Sigmoid colon (tissue), 7 donors: ENCODE measurements at places on chromosomes 3 and 15. TPM values are rescaled to one million over a fixed set of nuclear protein-coding genes. Genes with fewer than 3 reads are reported as not detected.

Gene A4GNT
- total RNA-seq: not detected

Gene CLDN18
- total RNA-seq: not detected

Gene XYLB
- 2.3 TPM for total RNA-seq

Gene PHLDB2
- 471 TPM for total RNA-seq

Gene NANOGP8
- 1.2 TPM for total RNA-seq

Gene ANKRD63
- total RNA-seq: not detected

Gene ITIH1
- total RNA-seq: not detected

GRCh38 chr3:134447351-134447750 is 38.4 kb downstream of the ANAPC13 start:
- H3K4me1 ChIP-seq: no peaks in the 10 kb centered on the region
- H3K4me3 ChIP-seq: no peak overlapping the region
- H3K36me3 ChIP-seq: no peaks in the 10 kb centered on the region
- no peak for DNase-seq
- no peaks in the 10 kb centered on the region for H3K27me3 ChIP-seq

DNA sequence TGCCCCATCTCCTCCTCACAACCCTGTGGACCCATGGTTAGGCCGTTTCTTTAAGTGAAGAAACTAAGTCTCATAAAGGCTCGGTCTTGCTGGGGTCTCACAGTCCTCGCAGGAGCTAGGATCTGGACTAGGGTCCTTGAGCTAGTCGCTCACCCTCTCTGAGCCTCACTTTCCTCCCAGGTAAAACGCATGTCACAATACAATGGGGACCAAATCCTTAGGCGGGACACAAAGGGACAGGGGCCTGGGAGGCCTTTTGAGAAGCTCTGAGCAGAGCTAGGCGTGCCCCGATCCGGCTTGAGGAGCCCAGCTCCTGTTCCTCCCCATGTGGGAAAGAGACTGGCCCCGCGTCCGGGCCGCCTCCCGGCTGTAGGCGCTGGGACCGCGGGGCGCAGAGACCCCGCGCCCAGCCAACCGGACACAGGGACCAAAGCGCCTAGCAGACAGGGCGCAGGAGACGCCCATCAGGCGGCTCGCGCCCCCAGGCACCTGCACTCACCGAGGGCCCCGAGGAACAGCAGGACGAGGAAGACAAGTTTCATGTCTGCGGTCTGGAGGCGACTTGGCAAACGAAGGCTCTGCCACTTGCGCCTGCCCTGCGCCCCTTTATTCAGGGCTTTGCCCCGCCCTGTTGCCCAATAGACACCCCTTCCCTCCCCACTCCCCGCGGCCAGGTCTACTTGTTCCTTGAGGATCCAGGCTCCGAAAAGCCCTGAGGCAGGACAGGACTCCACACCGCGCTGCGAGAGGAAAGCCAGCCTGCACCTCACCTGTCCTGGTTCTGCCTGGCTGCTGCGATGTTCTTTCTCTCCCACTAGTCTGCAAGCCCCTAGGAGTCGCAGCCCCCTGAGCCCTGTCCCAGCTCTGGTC is at the start of gene LTF:
Gene LTF, minus strand, starts transcription at position 580 of the 870 bp plus-strand sequence. Its CDS starts 38 bp downstream, at position 542.
- H3K27me3 ChIP-seq: peaks cover 25% of the 10 kb centered on the region
- H3K36me3 ChIP-seq: no peaks in the 10 kb centered on the region
- no peaks in the 10 kb centered on the region for H3K4me1 ChIP-seq
- DNase-seq: no peak

GRCh38 chr15:97783240-97783639 is 177.3 kb upstream of the ARRDC4 start:
- peaks cover 12% of the 10 kb centered on the region for H3K4me1 ChIP-seq
- no peaks in the 10 kb centered on the region for H3K27me3 ChIP-seq
- DNase-seq: no peak
- H3K27ac ChIP-seq: no peak overlapping the region

DNA sequence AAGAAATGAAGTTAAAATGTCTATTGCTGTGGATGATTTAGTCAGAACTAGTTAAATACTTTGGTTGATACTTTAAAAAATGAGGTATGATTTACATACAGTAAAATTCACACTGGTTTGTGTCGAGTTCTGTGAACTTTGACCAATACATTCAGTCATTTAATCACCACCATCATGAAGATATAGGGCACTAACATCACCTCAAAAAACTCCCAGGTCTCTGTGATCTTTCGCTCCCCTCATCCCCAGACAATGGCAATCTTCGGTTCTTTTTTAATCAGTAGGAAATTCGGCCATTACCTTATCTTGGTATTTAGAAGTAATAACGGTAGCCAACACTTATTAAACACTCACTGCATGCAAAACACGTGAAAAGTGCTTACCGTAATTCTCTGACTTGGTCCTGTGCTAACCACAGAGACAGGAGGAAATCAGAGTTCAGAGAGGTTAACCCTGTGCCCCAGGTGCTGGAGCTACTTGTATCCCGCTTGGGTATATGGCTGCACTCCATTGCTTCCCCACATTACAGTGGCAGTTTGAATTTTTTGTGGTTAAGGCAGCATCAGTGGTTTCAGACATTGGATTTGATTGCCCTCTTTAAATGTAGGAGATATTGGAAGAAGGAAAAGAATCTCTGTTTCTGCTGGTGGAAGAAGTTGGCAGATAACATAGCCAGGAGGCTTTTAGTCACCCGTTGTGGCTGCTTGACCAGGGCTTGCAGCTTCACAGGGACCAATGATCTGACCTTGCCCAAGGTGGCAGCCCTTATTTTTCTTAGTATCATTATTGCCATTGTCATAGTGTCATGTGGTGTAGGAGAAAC is 4.2 kb downstream of the PLCL2 start:
- no peaks in the 10 kb centered on the region for H3K27me3 ChIP-seq
- no peak for DNase-seq
- H3K4me1 ChIP-seq: no peaks in the 10 kb centered on the region
- no peaks in the 10 kb centered on the region for H3K36me3 ChIP-seq

GRCh38 chr3:140453750-140454149 is 224.1 kb upstream of the TRIM42 start:
- no peak overlapping the region for H3K27ac ChIP-seq
- no peaks in the 10 kb centered on the region for H3K36me3 ChIP-seq
- H3K27me3 ChIP-seq: no peaks in the 10 kb centered on the region
- H3K4me3 ChIP-seq: no peak overlapping the region
- DNase-seq: no peak
- no peaks in the 10 kb centered on the region for H3K4me1 ChIP-seq

DNA sequence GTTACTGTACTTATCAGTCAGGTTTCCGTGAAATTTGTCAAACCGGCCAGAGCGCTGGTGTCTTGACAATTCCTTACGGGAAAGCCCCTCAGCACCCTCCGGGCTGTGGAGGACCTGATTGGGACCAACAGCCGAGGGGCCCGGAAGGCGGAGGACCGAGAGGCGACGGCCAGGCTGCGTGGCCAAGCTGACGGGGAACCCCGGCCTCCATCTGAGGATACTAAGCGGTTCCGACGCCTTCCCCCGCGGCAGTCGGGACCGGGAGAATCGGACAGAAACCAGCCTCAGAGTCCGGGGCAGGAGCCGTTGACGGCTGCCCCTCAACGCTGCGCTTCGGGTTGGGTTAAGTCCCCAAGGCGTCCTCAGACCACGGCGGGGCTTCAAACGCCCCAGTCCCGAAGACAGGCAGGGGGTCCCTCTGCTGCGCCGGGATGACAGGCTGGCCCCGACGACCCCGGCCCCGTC is 499 bp downstream of the ALDH1A2 start:
- DNase-seq: peak; percentile 60
- peak overlapping the region; percentile 51 for H3K4me3 ChIP-seq
- H3K36me3 ChIP-seq: no peaks in the 10 kb centered on the region
- H3K27me3 ChIP-seq: peaks cover 25% of the 10 kb centered on the region

DNA sequence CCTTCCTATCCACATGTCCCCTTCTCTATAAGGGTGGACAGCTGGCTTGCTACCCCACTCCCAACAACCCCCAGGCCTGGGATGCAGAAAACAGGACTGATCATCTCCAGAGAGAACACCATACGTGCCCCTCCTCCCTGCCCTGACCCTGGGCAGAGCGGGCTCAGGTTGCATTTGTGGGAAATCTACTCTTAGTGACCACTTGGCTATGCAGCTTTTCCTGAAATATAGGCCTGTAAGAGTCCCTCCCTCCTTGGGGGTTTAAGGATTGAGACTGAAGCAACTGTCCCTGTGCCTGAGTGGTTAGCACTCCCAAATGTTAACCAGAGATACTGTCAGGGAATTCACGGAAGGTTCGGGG is 11.7 kb downstream of the SH2D7 start:
- H3K36me3 ChIP-seq: no peaks in the 10 kb centered on the region
- H3K27ac ChIP-seq: no peak overlapping the region
- no peaks in the 10 kb centered on the region for H3K4me1 ChIP-seq
- DNase-seq: peak; percentile 34

DNA sequence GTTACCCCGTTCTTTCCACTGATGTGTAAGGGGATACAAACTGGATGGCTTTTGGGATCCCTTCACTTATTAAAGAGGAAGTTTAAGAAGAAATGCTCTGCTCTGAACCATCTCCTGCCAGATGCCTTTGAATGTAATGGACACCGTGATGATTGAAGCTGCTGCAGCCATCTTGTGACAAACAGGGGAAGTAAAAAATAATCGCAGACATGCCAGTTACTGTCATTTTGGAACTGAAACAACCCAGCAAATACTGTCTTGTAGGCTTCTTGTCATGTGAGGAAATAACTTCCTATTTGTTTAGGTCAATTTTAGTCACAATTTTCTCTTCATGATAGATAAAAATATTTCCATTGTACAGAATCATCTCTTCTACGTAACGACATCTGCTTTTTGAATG is 224.0 kb downstream of the CHL1 start:
- no peaks in the 10 kb centered on the region for H3K27me3 ChIP-seq
- DNase-seq: no peak
- no peak overlapping the region for H3K27ac ChIP-seq
- H3K36me3 ChIP-seq: no peaks in the 10 kb centered on the region
- H3K4me3 ChIP-seq: no peak overlapping the region

GRCh38 chr3:45778761-45779201 is 17.6 kb downstream of the SLC6A20 start:
- no peak overlapping the region for H3K4me3 ChIP-seq
- no peaks in the 10 kb centered on the region for H3K27me3 ChIP-seq
- no peak for DNase-seq
- H3K4me1 ChIP-seq: no peaks in the 10 kb centered on the region
- H3K27ac ChIP-seq: no peak overlapping the region

DNA sequence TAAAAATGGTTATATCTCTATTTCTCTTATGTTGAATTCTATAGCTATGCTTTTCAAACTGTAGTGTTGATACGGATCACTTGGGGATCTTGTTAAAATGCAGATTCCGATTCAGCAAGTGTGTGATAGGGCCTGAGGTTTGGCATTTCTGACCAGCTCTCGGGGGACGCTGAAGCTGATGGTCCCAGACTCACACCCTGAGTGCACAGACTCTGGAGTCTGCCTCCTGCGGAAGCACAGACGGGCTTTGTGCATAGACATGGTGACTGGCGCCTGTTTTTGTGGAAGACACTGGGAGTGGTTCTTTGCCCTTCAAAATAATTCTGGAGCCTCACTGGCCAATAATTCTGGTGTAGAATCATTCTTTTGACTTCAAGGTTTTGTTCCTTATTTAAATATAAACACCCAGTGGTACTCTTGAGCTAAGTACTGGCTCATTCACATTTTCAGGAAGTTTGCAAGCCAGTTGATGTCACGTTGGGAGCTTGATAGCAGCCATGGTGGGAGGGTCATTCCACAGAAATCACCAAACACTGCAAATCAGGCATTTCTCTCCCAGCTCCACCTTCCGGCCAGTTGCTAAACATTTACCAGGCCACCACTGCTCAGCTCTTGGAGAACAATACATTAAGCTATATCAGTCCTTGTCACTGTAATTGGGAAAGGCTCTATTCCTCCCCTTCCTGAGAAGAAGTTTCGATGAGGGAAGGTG is 19.2 kb downstream of the CLDN11 start:
- no peaks in the 10 kb centered on the region for H3K27me3 ChIP-seq
- H3K4me3 ChIP-seq: no peak overlapping the region
- no peaks in the 10 kb centered on the region for H3K4me1 ChIP-seq
- no peak for DNase-seq
- no peak overlapping the region for H3K27ac ChIP-seq
- no peaks in the 10 kb centered on the region for H3K36me3 ChIP-seq

- H3K27me3 ChIP-seq: no peaks in the 10 kb centered on the region
- H3K27ac ChIP-seq: no peak overlapping the region
- DNase-seq: no peak
- no peak overlapping the region for H3K4me3 ChIP-seq
- H3K36me3 ChIP-seq: no peaks in the 10 kb centered on the region
Measured at GRCh38 chr15:83899670-83900069, 245.7 kb downstream of the ADAMTSL3 start.

GRCh38 chr3:154852515-154852914 is 227.6 kb upstream of the MME start:
- no peak overlapping the region for H3K27ac ChIP-seq
- H3K4me3 ChIP-seq: no peak overlapping the region
- no peaks in the 10 kb centered on the region for H3K36me3 ChIP-seq

DNA sequence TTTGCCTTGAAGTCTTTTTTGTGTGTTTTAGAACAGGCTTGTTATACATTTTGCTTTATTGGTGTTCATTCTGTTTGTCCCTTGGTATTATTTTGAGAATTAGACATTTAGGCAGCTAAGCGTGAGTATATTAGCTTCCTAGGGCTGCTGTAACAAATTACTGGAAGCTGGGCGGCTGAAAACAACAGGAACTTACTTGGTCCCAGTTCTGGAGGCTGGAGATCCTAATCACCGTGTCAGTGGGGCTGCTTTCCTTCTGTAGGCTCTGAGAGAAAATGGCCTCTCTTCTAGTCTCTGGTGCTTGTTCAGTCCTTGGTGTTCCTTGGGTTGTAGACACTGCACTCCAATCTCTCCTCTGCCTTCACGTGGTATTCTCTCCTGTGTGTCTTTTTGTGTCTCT is 142.3 kb downstream of the KLHL25 start:
- no peak overlapping the region for H3K4me3 ChIP-seq
- no peak for DNase-seq
- no peaks in the 10 kb centered on the region for H3K27me3 ChIP-seq
